ENCODE measurements at places on chromosomes 3 and 15. TPM values are rescaled to one million over a fixed set of nuclear protein-coding genes. Genes with fewer than 3 reads are reported as not detected.

DNA sequence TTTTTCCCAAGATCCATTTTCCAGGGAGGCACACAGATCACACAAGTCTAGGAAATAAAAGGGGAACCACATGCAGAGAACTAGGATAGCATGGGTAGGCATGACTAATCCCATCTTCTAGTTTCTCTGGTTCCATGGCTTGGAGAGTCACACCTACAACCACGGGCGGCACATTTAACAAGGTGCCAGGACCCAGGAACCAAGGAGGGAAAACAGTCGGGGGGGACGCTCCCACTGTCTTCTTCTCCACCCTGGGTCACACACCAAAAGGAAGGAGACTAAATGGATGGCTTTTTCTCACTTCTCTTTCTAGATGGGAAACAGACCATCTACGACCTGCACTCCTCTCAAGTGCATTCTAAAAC is 4.6 kb upstream of the SMCO1 start:
- no peaks in the 10 kb centered on the region for H3K27me3 ChIP-seq
- H3K36me3 ChIP-seq: no peaks in the 10 kb centered on the region
- DNase-seq: no peak
- H3K4me3 ChIP-seq: no peak overlapping the region
- no peaks in the 10 kb centered on the region for H3K4me1 ChIP-seq

DNA sequence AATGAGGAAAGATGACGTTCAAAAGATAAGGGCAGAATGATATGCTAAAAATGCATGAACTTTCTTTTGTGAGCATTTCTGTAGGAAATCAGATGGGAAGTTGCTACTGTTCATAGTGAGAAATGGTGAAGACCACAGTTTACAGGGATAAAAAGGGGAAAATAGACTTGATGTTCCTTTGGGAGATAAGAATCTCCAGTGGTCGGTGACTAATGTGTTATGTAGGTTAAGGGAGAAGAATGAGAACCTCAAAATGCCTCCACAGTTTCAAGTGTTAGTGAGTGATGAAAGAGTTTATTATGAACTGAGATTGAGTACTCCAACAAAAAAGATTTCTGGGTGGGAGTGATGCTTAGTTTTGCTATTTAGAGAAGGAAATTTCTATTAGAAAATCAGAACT is 247.2 kb downstream of the LSAMP start:
- no peaks in the 10 kb centered on the region for H3K36me3 ChIP-seq
- no peak overlapping the region for H3K4me3 ChIP-seq
- H3K4me1 ChIP-seq: peaks cover 10% of the 10 kb centered on the region
- no peak for DNase-seq

GRCh38 chr3:107990433-107990832 is 100.4 kb downstream of the CD47 start:
- no peak overlapping the region for H3K4me3 ChIP-seq
- H3K36me3 ChIP-seq: no peaks in the 10 kb centered on the region
- no peaks in the 10 kb centered on the region for H3K4me1 ChIP-seq
- no peaks in the 10 kb centered on the region for H3K27me3 ChIP-seq

GRCh38 chr3:194112120-194113106 is 23.5 kb upstream of the HES1 start:
- H3K4me3 ChIP-seq: no peak overlapping the region
- no peak overlapping the region for H3K27ac ChIP-seq
- no peaks in the 10 kb centered on the region for H3K36me3 ChIP-seq
- no peaks in the 10 kb centered on the region for H3K4me1 ChIP-seq
- H3K27me3 ChIP-seq: no peaks in the 10 kb centered on the region

DNA sequence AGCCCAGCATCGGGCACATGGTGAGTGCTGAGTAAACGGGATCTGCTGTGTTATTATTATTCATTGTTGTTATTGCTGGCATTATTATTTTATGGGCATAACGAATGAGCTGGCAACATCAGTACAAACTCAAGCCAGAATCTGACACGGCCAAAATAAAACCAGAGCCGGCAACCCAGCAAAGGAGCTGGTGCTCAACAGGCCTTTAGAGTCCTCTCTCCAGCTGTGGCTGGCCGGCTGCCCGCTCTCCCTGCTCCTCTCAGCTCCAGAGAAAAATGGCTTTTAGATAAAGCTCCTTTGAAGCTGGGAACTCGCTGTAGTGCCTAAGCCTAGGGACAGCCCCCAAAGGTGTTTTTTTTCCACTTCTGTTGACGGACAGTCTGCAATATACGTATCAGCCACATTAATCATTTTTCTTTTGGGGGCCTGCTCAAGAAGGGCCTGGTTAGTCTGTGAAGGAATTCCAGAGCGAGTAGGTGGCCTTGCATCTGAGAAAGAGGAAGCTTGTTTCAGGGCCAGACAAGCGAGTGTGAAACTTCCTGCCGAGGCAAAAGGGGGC is 193.9 kb upstream of the UBE2E1 start:
- no peak overlapping the region for H3K27ac ChIP-seq
- H3K27me3 ChIP-seq: peaks cover 3% of the 10 kb centered on the region
- H3K4me1 ChIP-seq: peaks cover 12% of the 10 kb centered on the region
- no peak for DNase-seq

DNA sequence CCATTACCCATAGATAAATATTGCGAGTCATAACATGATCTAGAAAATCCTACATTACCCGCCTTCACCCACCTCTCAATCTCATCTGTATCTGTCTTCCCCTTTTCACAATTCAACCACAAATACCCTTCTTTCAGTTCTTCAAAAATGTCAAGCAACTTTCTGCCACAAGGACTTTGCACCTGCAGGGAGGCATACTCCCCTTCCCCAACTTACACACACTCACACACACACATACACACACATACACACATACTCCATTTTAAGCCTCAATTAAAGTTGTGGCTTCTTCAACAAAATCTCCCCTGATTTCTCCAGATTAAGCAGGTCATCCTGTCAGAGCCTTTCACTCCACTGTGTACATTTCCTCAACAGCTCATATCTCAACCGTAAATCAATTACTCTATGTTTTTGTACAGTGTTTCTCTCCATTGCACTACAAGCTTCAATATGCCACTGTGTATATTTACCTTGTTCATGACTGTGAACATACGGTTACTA is 33.1 kb upstream of the CCDC50 start:
- no peaks in the 10 kb centered on the region for H3K4me1 ChIP-seq
- no peak for DNase-seq
- no peaks in the 10 kb centered on the region for H3K27me3 ChIP-seq

DNA sequence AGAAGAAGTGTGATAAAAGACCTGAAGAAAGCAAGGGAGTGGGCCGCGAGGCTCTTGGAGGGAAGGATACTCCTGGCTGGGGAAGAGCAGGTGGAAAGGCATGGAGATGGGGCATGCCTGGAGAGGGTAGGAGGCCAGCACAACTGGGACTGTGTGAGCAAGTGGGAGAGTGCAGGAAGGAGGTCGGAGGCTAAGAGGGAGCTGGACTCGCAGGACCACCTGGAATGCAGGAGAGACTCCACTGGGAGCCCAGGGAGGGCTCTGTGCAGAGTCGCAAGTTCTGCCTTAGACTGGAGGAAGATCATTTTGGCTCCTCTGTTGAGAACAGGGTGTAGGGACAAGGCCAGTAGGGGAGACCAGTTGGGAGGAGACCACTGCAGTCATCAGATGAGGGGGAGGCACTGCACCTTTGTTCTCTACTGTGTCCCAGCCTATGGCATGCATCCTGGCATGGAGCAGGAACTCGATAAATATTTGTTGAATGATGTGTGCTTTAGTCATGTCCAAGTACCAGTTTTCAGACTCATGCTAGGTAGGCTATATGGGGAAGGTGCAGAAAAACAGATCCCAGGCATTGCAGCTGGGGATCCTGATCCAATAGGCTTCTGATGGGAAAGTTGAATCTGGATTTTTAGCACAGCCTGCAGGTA is 13.7 kb downstream of the FAM107A start:
- no peak overlapping the region for H3K27ac ChIP-seq
- H3K4me1 ChIP-seq: no peaks in the 10 kb centered on the region
- peaks cover 24% of the 10 kb centered on the region for H3K36me3 ChIP-seq
- no peak overlapping the region for H3K4me3 ChIP-seq
- no peaks in the 10 kb centered on the region for H3K27me3 ChIP-seq

GPR62 gene
- 4.6 TPM for total RNA-seq

GRCh38 chr3:89974903-89975519 is 867.6 kb downstream of the EPHA3 start:
- H3K27ac ChIP-seq: no peak overlapping the region
- no peaks in the 10 kb centered on the region for H3K4me1 ChIP-seq
- no peaks in the 10 kb centered on the region for H3K36me3 ChIP-seq
- H3K4me3 ChIP-seq: no peak overlapping the region
- no peak for DNase-seq

DNA sequence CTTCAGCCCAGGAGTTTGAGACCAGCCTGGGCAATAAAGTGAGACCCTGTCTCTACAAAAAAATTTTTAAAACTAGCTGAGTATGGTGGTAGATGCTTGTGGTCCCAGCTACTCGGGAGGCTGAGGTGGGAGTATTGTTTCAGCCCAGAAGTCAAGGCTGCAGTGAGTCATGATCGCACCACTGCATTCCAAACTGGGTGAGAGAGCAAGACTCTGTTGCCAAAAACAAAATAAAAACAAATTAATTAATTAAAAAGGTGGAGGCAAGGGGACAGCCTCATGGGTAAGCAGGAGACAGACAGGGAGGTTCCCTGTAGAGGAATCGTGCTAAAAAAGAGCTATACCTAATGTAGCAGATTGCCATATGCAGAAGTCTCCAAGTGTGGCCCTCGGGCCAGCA is 12.6 kb downstream of the HAPLN3 start:
- H3K27ac ChIP-seq: no peak overlapping the region
- no peak overlapping the region for H3K4me3 ChIP-seq
- peaks cover 23% of the 10 kb centered on the region for H3K36me3 ChIP-seq

DNA sequence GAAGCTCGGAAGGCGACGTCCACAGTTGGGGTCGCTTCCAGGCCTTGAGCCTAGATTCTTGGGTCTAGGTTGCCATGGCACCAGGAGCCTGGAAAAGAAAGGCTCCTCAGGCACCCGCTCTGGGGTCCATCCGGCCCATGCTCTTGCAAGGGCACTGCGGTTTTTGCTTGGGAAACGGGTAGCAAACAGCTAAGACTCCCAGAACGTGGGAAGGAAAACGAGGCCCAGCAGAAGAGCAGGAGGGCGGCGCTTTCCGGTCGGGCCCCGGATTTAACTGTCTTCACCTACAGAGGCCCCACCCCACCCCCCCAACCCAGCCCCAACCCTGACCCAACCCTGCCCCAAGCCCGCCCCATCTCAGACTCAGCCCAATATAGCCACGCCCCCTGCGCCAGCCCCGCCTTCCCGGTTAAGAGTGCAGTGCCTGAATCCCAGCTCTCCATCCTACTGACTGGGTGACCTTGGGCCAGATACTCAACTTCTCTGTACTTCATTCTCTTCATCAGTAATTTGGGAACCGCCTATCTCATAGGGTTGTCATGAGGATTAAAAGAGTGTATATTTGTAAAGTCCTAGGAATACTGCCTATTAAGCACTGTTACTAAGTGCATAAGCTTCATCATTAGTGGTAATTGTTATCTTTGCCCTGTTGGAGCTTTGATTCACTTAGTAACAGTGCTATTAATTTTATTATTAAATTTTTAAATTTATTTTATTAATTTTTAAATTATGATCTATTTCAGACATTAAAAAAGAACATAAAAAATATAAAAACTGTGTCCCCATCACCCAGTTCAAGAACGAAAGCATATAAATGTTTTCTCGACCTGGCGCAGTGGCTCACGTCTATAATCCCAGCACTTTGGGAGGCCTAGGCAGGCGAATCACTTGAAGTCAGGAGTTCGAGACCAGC is 28.4 kb upstream of the SMAD6 start:
- DNase-seq: no peak
- H3K36me3 ChIP-seq: no peaks in the 10 kb centered on the region
- H3K4me3 ChIP-seq: no peak overlapping the region
- no peaks in the 10 kb centered on the region for H3K27me3 ChIP-seq

USP4 gene
- 30.9 TPM for total RNA-seq

DNA sequence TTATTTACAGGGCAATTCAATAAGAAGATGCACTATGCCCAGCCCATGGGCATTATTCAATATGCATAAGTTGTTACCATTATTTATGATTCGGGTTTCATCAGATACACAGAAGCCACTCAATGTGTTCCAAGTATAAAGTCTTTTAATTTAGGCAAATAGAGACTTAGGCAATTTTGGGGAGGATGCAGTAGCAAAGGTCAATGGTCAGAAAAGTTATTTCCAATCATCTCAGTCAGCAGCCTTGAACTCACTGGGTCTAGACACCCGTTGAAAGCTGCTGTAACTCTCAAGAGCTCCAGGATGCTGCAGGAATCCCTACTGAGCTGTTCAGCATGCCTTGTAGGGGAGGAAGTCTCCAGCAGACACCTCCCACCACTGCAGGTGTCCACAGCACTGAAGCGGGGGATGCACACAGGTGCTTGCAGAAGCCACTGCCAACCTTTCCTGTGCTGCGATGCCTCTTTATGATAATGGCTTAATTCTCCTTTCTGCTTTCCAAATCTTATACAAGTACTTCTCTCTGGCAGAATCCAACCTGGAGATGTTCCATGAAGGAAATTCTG is 155.0 kb upstream of the SUCLG2 start:
- H3K27ac ChIP-seq: no peak overlapping the region
- H3K36me3 ChIP-seq: no peaks in the 10 kb centered on the region
- DNase-seq: no peak
- H3K4me1 ChIP-seq: no peaks in the 10 kb centered on the region
- no peak overlapping the region for H3K4me3 ChIP-seq

- DNase-seq: no peak
- peaks cover 7% of the 10 kb centered on the region for H3K4me1 ChIP-seq
- H3K36me3 ChIP-seq: no peaks in the 10 kb centered on the region
- H3K27me3 ChIP-seq: no peaks in the 10 kb centered on the region
Observed at GRCh38 chr3:58215317-58216025, 4.7 kb upstream of the DNASE1L3 start.

- H3K27me3 ChIP-seq: no peaks in the 10 kb centered on the region
- H3K4me1 ChIP-seq: no peaks in the 10 kb centered on the region
- H3K4me3 ChIP-seq: no peak overlapping the region
- H3K27ac ChIP-seq: no peak overlapping the region
Observed at GRCh38 chr15:39313881-39314280, 267.0 kb upstream of the THBS1 start.

GRCh38 chr3:120022729-120023128 is 71.5 kb downstream of the GSK3B start:
- H3K36me3 ChIP-seq: no peaks in the 10 kb centered on the region
- no peaks in the 10 kb centered on the region for H3K27me3 ChIP-seq
- H3K4me3 ChIP-seq: no peak overlapping the region
- no peak overlapping the region for H3K27ac ChIP-seq
- no peaks in the 10 kb centered on the region for H3K4me1 ChIP-seq
- DNase-seq: no peak

CAMP gene
- total RNA-seq: 0.55 TPM

ST3GAL6 gene
- total RNA-seq: 14.2 TPM
